ENCODE measurements at places on chromosomes 7 and 10.

GRCh38 chr10:4035599-4035945, 250.6 kb upstream of the KLF6 start:
- DNase-seq, result no peak

- no peak for DNase-seq
Measured at GRCh38 chr10:52652431-52653262, 119.9 kb downstream of the MBL2 start.

DNA sequence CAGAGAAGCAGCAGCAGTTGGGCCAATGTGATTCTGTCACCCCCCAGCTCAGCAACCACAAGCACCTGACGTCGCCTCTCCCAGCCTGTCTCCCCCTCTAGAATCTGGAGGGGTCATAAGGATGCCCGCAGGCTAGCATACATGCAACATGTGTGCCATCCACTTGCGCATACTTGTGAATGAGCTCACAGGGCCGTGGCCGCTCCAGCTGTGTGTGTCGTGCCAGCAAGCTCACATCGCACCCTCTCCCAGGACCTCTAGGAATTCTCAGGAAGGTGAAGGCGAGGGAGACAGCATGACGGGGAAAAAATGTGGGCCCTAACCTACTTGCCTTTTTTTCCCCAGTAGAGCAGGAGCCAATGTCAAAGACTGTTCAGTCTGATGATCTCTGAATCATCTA, 80.3 kb downstream of the STRA8 start:
- DNase-seq, result no peak

GRCh38 chr10:43574001-43574892, at the start of gene ZNF239:
TSS of gene ZNF239 (minus strand) at chr10:43574616. CDS start at chr10:43558079, 16,537 bp downstream.
- no peak for DNase-seq

- no peak for DNase-seq
Measured at GRCh38 chr7:44072364-44073231, 7.2 kb upstream of the PGAM2 start.

GRCh38 chr10:13894412-13895093, 307.8 kb downstream of the PRPF18 start:
- DNase-seq, result no peak

DNA sequence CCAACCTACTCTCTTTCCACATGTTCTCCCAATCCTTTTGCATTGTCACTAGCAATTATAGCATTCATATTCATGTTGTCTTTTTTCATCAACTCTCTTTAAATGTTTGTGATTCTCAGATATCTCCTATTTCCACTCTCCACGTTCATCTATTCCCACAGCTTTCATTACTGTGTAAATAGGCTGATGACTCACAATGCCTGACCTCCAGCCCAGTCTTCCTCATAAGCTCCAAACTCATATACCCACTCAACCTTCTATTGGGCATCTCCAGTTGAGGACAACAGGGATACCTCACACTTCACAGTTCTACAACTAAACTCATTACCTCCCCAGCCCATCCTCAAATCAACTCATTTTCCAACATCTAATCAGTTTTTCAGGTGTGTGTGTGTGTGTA, 194.1 kb downstream of the DGKI start:
- DNase-seq, result no peak

- DNase-seq, result no peak
Measured at GRCh38 chr7:36281945-36282717, 107.5 kb upstream of the ANLN start.

GRCh38 chr10:86260564-86260963, 106.0 kb downstream of the GRID1 start:
- no peak for DNase-seq

GRCh38 chr10:89525556-89525955, 9.8 kb downstream of the SLC16A12 start:
- no peak for DNase-seq

- DNase-seq, result no peak
Measured at GRCh38 chr10:86068231-86069054, 298.2 kb downstream of the GRID1 start.

DNA sequence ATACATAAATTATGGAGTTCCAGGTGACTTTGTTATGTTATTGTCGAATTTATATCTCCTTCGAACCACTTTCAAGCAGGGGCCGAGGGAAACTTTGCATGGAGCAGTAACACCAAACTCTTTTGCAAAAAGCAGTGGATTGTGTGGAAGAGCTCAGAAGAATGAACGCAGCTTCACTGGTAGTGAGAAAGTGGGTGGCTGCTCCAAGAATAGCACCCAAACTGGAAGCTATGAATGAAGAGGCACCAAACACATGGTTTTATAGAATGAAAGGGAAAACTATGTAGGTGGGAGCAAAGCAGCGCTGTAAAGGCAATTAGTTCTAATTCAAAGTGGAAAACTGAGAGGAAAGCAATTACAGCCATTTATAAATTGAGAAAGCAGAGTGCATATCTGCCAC, 67.2 kb downstream of the CTTNBP2 start:
- DNase-seq, result no peak

DNA sequence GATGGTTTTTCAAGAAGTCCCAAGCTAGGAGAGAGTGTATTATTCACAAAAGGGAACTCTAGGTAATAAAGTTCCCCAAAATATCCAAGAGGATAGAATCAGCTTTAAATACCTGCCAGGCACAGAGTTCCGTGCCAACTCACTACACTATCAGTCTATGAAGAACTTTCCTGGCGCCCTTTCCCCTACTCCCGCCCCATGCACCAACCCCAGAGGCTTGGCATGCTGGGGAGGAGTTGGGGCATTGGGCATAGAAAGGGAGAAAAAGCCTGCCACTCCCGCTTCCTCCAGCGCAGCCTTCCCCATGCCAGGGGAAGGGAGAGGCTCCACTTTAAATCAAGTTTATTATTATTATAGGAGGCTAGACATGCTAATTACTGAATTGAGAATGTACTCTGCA, 54.9 kb downstream of the ZNF800 start:
- no peak for DNase-seq

DNA sequence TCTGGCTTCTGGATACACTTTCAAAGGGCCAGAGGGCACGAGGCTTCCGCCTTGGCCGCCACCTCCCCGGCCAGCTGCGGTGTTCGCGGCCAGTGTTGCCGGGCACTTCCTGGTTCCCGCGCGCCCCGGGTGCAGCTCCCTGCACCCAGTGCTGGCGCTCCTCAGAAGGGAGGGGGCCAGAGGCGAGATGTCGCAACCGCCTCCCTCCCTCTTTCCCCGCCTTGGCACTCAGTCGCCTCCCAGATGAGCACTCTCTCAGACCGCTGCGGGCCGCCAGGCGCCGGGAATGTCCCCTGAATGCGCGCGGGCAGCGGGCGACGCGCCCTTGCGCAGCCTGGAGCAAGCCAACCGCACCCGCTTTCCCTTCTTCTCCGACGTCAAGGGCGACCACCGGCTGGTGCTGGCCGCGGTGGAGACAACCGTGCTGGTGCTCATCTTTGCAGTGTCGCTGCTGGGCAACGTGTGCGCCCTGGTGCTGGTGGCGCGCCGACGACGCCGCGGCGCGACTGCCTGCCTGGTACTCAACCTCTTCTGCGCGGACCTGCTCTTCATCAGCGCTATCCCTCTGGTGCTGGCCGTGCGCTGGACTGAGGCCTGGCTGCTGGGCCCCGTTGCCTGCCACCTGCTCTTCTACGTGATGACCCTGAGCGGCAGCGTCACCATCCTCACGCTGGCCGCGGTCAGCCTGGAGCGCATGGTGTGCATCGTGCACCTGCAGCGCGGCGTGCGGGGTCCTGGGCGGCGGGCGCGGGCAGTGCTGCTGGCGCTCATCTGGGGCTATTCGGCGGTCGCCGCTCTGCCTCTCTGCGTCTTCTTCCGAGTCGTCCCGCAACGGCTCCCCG, at the start of gene FFAR4:
FFAR4 (plus strand) TSS at position 231 of the 842 bp plus-strand sequence; CDS start at position 287, 56 bp downstream.
- no peak for DNase-seq

DNA sequence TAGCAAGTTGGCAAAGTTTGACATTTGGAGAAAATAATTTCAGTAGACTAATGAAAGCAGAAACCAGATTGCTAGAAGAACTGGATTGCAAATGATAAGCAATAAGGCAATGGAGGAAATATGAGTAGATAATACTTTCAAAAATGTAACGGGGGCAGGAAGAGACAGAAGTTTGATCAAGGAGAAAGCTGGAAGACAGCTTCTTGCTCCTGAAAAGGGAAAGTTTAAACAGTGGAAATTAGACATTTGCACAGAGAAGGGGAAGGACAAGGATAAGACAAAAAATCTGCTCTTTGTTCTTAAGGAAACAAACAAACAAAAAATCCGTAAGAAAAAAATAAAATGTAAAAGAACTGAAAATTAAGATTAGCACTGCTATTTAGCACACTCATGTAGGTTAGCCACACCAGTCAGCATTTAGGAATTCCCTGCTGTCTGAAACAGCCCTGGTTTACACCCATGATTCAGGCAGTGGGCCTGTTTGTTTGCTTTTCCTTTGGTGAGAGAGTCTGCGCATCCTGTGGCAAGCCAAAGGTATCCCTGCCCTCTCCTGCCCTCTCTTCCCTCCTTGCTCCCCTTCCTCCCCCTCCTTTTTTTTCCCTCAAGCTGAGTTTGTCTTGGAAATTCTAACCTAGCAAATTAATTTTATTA, 104.3 kb upstream of the CAV2 start:
- no peak for DNase-seq

GRCh38 chr7:157828881-157829280, 492.1 kb downstream of the DNAJB6 start:
- no peak for DNase-seq

DNA sequence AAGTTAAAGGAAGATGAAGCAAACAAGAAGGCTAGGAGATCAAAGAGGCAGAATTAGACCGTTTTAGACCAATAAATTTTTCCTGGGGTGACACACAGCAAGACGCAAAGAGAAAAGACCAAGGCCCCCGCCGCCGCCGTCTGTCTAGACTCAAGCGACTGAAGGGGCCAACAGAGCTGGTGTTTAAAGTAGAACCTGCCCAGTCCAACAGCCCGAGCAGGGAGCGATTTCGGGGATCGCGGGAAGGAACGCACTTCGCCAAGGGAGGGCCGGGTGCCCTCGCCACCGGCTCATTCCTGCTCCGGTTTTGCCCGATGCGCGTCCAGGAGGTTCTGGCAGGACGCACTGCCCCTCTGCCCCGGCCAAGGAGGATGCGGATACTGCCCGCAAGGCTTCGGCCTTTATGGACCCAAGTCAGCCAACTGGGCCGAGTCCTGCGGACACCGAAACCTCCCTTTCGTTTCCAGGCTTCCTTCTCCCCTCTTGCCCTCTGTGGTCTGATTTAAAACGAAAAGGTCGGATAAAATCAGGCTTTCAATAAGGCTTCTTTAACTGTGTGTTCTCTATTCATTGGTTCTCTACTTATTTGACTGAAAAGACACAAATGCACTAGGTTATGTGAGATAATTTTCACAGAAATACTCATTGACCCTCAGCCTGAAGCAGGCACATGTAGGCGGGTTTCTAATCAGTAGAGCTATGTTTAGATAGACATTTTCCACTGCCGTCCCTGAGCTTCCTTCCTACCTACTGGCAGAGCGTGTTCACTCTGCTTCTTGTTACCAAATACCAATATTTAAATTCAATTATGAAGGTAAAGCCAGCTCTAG, 2.2 kb upstream of the HOXA7 start:
- no peak for DNase-seq

GRCh38 chr10:120514035-120514620, 57.1 kb downstream of the PLPP4 start:
- no peak for DNase-seq

DNA sequence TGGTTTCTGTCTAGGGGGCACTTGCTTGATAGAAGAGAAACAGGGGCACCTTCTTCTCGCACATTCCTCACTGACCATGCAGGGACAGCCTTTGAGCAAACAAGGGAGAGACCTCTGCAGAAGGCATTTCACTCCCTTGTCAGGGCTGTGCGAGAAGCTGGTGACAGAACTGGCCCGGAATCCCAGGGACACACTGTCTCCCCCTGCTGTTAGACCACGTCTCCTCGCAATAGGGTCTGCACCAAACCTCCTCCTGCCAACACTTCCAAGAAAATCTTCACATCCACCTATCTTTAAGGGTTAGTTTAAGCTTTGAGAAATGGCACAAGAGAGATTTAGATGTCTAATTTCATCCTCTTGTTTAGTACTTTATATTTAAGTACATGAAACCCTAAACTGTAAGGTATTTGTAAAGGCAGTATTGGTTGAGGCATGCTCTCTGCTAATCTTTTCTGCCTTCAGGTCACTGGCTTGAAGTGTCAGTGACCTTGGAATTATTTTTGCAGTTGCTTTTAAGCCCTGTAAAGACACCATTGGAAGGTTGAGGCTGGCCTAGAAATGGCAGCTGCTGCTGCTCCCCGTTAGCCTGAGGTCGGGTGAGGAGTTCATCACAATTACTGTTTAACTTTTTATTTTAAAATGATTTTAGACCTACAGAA, 37.0 kb downstream of the RBM20 start:
- DNase-seq, result no peak

GRCh38 chr10:104218751-104219150, 13.4 kb downstream of the CFAP43 start:
- DNase-seq, result no peak

DNA sequence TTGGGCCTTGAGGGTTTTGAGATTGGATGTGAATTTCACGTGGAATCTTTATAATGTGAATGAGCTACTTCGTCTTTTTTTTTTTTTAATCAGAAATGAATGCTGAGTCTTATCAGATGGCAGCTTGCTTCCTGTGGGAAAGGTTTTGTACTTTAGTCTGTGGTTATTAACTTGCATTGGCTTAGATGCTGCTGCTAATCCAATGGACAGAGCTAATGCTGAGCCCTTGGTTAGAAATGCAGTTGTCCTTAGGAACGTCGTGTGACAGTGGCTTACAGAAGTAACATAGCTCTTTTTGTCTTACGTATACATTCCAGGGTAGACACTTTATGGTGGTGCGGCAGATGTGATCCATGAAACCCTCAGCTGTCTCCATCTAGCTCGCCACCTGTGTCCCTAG, 32.8 kb downstream of the ADCY1 start:
- DNase-seq, result no peak

DNA sequence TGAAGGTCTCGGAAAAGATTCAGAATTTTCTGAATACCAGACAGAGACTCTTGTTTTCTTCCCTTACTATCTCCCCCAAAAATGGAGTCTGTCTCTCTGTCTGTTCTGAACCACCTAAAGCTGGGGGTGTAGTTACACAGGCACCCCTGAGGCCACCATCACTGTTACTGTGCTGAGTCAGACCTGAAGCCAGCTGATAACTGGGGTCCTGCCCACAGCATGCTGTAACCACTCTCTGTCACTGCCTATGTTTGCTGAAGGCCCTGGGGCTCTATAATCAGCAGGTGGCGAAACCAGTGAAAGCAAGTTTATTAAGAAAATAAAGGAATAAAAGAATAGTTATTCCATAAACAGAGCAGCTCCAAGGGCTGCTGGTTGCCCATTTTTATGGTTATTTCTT, 575.2 kb upstream of the POT1 start:
- DNase-seq, result no peak

DNA sequence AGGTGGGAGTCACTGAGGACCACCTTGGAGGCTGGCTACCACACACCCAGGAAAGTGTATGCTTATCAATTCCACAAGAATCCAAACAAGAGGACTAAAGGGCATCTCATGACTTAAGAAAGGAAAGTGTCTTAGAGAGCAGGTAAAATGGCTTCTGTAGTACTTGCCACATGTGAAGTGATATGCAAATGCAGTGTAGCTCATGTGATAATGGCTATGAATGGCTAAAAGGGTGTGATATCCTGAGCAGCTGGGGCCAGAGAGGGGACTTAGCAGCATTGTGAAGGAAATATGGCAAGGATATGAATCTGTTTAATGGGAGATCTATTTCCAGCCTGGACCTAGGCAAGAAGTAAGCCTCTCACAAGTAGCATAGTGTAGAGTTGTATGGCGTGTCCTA, 90.5 kb downstream of the BUB3 start:
- DNase-seq, result no peak
